ENCODE measurements at places on chromosomes 12 and 14. TPM values are rescaled to one million over a fixed set of nuclear protein-coding genes. Genes with fewer than 3 reads are reported as not detected.

Gene RASSF8
- total RNA-seq: 28.3 TPM

Gene MMP14
- total RNA-seq: 14.2 TPM

DNA sequence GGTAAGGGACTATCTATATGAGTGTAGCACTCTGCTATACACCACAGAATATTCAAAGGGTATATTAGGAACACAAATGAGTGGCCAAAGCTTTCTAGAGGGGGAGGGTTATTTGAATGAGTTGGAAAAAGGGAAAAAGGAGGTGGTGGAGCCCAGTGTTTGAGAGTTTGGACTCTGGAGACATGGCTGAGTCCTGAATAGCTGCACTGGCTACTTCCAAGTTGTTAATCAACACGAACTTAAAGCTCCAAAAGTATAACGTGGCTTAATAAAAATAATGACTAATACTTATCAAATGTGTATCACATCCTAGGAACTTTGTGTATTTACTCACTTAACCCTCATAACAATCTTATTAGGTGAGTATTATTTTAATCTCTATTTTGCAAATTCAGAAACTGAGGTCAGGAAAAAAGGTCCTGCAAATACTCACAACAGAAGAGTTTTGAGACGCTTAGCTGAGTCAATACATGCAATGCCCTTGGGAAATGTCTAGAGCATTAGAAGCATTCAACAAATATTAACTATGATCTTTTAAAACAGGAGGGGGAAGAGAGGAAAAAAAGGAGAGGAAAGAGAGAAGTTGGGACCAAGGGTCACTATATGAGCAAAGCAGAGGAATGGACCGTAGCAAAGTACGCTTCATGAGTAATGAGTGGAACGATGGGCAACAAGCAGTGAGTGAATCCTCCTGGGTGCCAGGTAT is 189.5 kb upstream of the HMGA2 start:
- DNase-seq: no peak

Gene HECTD1
- total RNA-seq: 158 TPM

Gene AKAP3
- total RNA-seq: 3.1 TPM

- DNase-seq: no peak
Measured at GRCh38 chr14:88321692-88322503, 1.2 kb downstream of the KCNK10 start.

Gene KCTD10
- 64.9 TPM for total RNA-seq

DNA sequence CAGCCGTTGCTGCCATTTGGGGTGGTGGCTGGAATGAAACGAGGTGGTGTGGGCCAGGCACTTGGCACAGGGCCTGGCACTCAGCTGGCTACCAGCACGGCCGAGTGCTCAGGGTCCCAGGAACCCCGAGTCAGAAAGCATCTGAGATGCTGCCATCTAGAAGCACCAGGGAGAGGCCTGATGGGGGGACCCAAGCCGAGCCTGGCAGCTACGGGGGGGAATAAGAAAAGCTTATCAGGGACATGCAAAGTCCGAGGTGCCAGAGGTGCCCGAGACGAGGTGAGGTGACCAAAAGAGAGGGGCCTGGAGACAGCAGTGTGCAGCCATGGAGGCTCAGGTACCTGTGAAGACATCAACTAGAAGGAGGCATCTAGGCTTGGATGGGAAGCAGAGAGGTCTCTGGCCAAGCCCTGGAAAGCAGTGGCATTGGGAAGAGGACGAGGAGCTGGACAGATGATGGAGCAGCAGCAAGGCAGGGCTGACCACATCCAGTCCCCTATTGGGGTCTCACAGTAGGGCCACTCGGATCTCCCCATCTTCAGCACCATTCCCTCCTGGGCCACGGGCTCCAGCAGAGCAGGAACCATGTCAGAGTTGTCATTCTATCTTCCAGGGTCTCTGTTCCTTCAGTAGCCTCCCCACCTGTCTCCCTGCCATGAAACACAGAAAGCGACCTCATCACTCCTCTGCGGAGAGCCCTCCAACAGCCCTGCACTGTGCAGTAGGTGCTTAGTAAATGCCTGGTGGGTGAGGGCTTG is 59.3 kb upstream of the DIO3 start:
- no peak for DNase-seq

DNA sequence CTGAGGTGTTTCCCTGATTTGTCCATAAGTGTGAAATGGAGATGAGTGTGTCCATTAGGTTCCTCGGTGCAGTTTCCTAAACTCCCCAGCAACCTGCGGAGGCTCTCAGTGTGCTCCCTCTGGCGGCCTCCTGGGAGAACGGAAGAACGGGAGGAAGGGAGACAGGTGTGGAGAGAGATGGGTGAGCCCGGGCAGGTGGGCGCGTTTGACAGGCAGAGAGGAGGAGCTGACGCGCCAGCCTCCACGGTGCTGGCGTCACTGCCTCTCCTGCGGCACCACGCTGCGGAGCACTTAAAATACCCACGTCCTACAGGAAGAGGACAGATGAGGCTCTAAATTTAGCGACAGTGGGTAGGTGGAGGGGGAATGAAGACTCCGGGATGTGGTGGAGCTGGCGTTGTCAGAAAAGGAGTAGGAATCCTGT is 26.8 kb upstream of the PEX5 start:
- DNase-seq: no peak

GRCh38 chr14:85987907-85988306 is 458.0 kb downstream of the FLRT2 start:
- no peak for DNase-seq

Gene PLEKHG3
- total RNA-seq: 19.4 TPM

DNA sequence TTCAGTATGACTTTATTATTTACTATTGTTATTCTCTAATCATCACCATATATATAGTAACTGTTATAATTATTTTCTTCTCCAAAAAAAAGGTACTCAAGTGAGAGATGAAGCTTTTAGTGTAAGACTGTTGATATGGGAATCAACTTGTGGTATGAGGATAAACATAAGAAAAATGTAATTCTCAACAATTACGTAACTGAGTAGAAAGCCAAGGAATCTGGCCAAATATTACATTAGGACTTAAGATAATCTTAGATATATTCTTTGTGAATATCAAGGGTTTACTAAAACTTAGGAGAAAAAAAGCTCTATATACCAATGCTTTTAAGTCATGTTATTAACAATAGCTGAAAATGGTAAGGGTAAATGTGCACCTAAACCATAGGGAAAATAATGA is 13.3 kb downstream of the SENP1 start:
- DNase-seq: no peak

DNA sequence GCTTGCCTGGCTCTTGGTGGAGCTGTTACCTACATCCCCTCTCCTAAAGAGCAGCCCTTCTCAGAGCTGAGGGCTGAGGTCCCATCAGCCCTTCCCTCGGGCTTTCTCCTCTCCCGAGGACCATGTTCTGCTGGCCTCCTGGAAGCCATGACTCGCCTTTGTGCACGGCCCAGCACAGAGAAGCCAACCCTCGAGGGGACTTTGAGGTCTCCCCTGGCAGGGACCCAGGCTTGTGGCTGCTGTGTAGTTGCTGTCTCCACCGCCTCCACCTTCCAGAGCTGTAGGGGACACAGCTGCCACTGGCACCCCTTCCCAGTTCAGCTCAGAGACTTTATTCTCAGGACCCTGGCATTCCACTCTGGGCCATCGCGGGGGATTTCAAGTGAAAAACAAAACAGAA is 22.9 kb upstream of the CCND2 start:
- DNase-seq: no peak

DNA sequence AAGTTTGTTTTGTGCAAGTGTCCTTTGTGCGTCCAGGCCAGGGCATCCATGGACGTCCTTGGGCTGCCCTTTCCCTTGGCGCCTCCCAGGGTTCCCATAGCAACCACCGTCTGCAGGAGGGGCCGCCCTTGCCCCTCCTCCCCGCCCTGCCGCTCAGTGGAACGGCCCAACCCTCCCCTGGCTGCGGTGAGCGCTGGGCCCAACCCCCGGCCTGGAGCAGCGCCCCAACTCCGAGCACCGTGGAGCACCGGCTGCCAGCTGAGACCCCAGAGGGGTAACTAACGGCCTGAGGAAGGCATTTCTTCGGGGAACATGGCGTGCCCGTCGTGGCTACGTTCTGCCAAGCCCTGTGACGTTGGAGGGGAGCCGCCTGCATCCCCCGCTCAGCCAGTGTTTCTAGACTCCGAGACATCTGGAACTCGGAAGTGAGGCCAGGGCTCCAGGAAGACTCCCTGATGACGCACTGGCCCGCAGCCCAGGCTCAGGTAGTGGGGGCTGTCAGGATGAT is 5.3 kb upstream of the ACACB start:
- DNase-seq: peak; percentile 96

Gene LRRIQ1
- total RNA-seq: 0.25 TPM

Gene RTL1
- not detected for total RNA-seq

DNA sequence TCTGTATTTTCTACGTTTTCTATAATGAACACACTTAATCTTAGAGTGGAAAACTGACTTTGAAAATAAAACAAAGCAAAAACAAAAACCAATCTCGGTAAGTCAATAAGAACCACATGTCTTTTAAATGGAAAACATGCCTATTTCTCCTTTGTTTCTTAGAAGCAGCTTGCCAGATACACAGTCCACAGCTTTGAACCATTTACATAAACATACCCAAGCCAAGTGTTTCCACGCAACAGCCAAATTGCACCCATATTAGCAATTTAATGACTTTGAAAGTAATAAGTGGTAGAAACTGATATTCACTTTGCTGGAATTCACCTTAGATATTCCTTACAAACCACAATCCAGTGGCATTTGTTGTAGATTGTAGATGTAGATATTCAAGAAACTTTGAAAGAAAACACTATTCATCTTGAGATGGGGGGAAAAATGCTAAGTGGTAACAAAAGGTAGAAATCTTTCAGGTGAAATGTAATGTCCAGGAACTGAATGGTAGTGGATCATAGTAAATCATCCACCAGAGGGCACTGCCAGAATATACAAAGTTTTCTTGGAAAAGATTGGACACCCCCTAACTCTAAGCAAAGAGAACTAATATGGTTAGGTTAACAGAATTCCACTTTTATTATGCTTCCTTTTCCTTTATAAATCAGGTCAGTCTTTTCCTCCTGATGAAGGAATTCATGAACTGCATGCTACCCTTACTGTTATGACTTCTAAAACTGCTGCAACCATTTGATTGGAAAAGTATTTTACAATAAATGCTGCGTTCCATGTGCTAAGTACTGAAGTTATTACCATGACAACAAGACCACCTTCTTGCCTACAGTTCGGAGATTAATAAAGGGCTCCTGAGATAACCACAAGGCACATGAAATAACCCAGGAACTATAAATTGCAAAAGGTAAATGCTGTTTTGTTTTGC is 69.8 kb downstream of the RERG start:
- DNase-seq: peak; percentile 32

DNA sequence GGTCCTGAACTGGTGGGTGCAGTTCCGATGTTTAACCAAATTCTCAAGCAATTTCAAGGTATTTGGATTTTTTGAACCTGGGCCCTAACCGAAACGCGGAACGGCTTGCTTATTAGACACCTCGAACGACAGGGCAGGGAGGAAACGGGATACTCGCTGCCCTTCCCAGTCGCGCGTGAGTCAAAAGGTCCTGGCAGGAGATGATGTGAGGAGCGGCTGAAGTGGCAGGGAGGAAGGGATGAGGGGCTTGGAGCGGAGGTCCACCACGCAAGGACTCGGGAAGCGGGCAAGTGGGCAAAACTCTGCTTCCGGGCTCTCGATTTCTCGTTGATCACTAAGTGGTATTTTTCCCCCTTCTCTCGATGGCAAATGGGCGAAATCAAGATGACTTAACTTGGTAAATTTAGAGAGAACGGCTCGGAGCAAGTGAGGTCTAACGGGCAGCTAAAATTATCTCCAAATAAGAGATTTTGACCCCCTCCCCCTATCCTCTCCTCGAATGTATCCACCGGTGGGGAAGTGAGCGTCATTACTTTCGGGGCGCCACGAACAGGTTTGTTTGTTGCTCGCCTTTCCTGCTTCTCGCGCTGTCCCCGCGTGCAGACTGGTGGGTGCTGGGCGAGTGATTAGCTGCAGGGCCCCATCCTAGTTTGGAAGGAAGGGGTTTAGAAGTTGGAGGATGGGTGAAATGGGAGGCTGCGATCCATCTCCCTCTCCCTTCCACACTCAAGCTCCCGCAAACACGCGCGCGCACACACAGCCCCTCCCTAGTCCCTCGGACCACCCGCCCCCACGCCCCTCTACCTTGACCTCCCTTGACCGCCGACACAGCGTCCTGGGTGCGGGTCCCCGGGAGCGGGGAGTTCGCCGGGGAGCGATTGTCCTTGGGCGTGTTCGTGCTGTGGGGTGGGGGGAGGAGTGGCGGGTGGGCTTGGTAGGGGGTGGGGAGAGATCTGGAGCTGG is 986 bp upstream of the NTF3 start:
- no peak for DNase-seq

Gene GALNT6
- total RNA-seq: 0.32 TPM

DNA sequence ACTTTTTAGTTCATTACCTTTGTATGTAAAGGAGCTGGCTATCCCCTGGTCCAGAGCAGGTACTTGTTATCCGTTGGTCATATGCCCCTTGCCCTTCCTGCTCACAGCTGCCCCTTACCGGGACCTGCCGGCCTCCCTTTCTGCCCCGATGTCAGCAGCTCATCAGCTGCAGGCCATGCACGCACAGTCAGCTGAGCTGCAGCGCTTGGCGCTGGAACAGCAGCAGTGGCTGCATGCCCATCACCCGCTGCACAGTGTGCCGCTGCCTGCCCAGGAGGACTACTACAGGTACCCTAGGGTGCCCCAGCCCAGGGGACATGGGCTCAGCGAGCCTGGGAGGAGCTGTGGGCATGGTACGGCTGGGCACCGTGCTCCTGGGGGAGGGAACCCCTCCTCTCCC is 2.3 kb upstream of the RNU7-1 start:
- DNase-seq: no peak
